ENCODE measurements at places on chromosomes 5 and 9.

- no peak for DNase-seq
Observed at GRCh38 chr9:123116036-123116435, 82.6 kb downstream of the GPR21 start.

DNA sequence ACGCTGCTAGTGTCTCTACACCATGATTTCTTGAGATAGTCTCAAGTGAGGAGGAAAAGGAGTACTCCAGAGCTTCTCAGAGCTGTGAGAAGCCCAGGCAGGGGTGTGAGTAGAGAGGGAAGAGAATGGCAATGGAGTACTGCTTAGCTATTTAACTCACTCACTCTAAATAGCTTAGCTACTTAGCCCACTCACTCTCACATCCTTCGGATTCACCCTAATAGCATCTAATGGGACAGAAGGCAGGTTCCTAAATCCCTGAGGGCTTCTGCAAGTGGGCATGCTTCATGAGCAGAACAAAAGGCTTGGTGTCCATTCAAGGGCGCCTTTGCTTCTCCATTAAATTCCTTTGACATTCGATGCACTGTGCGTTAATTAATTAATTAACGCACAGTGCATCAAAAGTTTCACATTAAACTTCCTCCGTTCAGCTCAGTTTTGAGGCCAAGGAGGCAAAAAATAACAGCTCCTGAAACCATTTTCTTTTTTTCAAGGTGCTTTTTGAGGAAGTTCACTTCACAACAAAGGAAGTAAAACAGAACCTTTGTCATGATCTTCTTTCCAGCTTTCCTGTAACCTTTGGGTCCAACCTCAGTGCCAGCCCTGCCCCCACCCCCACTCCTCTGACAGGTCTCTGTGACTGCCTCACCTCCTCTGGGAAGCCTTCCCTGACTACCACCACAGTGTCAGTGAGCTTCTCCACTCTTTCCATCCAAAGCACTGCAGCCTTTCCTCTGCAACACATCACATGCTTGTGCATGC, 294.0 kb downstream of the SEC61B start:
- no peak for DNase-seq

DNA sequence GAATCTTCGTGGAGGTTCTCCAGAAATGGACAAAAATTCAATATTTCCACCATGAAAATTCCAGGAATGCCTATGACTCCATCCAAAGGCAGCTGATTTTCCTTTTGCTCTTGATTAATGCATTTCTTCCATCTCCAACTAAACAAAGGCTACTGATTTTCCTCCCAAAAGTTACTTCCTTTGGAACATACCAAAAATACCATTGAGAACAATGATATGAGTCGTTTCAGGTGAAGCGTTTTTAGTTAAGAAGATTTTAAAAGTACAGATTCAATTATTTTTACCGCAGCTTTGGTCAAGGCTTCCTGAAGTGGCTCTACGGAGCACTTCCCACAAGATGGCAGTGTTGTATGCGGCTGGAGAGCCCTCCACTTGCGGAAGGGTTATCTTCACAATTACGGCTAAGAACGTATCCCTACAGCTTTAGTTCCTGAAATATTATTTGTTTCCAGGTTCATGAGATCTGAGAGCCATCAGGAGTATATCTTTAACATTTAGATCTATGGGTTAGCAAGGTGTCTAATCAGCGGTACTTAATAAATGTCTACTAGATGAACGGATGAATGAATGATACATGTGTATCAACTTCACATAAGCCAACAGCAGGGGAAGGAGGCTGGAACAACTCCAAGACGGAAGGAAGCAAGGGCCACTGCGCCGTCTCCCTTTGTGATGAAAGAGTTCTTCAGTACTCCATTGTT, 35.9 kb upstream of the ARSB start:
- DNase-seq: peak; percentile 52

DNA sequence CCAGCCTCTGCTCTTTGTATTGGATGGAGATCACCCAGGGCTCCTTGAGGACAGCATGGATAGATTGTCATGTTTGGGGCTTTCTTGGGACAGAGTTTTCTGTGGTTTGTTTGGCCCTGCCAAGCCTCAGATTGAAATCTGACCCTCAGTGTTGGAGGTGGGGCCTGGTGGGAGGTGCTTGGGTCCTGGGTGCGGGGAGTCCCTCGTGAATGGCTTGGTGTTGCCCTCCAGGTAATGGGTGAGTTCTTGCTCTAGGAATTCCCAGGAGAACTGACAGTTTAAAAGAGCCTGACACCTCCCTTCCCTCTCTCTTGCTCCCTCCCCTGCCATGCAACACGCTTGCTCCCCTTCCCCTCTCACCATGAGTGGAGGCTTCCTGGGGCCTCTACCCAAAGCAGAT, 48.6 kb upstream of the OLFM1 start:
- no peak for DNase-seq

DNA sequence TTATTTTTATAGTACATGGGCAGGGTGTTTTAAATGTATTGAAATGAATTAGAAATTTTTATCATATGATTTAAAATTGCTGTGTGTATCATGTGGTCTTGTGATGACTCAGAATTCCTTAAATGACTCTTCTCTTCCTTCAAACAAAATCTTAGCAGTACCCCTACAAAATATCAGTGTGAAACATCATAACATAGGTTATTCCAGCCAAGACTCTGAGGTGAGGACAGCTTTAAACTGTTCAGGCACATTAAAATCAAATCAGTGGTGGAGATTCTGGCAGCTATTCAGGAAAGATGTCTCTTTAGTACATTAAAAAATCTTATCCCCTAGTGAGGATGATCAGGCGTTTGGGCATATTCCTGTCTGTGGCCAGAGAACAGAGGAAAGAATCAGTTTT, 174.0 kb downstream of the MAN2A1 start:
- no peak for DNase-seq

- DNase-seq: no peak
Observed at GRCh38 chr5:123719004-123719403, 207.0 kb downstream of the CSNK1G3 start.

DNA sequence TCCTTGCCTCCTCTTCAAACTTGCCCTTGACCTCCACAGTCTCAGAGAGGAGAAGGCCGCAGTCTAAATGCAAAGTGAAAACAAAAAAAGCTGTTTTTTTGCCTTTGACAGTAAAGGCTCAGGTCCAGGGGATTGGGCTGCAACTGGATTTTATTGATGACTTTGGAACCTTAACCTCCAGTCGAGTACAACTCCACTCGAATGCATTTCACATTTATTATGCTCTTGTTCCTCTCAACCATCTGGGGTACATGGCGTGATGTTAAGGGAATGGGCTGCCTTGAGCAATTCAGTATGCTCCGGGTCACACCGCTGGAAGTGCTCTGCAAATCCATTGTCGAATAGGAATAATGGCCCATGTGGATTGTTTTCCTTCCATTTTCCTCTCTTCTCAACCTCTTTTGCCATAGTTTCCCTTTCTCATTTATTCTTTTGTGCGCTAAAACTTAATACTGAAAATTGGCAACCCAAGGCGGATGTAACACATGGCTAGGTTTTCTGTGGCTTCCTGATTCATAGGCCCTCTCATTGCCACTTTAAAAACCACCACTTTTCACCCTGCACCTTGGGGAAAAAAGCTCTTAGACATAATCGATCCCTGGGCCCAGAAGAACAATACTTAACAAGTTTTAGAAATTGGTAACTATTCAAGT, 34.3 kb downstream of the ITK start:
- DNase-seq: no peak

DNA sequence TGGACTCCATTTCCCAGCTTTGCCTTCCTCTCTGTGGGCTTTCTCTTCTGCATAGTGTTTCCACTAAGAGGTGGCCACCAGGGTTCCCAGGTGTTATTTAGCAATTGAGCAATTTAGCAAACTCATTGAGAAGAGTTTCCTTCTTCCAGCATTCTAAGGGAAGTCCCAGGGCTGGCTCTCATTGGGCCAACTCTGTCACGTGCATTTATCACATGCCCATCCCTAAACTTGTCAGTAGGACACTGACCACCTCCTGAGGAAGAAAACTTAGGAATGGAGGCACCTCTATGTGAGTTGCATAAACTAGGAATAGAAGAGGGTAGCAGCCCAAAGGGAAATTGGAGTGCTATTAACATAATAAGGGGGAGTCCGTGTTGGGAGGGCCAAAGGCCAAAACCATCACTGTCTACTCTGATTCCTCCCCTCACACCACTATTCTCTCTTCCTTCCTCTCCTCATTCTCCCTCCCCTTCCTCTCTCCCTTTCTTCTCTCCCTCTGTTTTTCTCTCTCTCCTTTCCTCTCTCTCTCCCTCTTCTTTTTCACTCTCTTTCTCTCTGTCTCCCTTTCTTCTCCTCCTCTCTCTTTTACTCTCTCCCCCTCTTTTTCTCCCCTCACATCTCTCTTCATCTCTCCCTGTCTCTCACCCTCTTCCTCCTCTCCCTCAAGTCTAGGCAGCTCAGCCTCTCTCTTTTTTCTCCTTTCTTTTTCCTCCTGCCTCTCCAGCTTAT, 213.4 kb downstream of the PALM2AKAP2 start:
- DNase-seq: no peak

GRCh38 chr9:125646217-125646616, 60.8 kb downstream of the MAPKAP1 start:
- no peak for DNase-seq

GRCh38 chr9:133122935-133123611, 2.0 kb upstream of the RALGDS start:
- peak; percentile 44 for DNase-seq

GRCh38 chr9:105258225-105258737, 13.8 kb downstream of the SLC44A1 start:
- no peak for DNase-seq

- DNase-seq: no peak
Observed at GRCh38 chr5:122155546-122155945, 26.2 kb downstream of the ZNF474 start.

- DNase-seq: peak; percentile 70
Observed at GRCh38 chr5:154465169-154465568, 12.9 kb downstream of the HAND1 start.

DNA sequence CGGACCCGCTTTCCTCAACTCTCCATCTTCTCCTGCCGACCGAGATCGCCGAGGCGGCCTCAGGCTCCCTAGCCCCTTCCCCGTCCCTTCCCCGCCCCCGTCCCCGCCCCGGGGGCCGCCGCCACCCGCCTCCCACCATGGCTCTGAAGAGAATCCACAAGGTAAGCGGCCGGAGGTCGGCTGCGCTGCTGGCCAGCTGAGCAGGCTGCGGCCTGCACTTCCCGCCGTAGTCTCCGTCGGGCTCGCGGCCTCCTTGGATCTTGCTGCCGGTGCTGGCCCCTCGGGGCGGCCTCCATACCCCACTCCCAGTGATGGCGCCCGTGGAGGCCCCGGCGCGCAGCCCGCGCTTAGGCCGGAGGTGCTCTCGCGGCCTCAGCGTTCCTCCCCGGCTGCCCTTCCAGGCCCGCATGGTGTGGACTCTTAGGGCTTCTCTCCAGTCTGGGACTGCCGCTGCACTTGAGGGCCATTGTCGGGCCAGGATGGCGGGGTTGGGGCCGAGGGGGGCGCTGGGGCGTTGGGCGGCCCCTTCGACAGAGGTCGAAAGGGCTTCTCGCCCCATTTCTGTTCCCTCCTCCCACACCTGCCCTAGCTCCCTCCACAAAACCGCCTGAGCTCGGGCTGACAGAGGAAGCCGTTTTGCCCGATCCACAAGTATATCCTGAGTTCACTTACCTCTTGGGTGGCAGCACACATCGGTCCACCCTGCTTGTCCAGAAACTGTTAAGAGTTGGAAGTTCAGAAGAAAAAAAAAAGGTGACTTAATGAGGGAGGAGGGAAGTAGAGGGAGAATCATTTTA, 714 bp downstream of the UBE2D2 start:
- DNase-seq: peak; percentile 49

- DNase-seq: no peak
Observed at GRCh38 chr5:124902097-124902821, 155.8 kb upstream of the ZNF608 start.

DNA sequence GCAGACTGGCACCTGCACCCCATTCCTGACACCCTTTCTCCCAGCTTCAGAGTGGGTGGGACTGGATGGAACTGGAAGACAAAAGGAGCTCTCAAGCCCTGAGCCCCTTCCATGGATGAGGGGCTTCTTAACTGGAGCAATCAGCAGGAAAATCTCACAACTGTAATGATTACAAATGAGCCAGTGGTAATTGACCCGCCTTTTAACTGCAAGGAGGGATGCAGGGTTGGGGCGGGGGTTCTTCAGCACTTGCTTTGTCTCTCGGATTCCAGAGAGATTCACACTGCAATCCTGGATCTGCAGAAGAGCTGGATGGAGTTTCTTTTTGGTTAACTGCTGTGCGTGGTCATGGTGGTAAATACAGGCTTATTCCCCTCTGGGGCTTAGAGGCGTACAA, 160.1 kb upstream of the SHB start:
- DNase-seq: no peak

DNA sequence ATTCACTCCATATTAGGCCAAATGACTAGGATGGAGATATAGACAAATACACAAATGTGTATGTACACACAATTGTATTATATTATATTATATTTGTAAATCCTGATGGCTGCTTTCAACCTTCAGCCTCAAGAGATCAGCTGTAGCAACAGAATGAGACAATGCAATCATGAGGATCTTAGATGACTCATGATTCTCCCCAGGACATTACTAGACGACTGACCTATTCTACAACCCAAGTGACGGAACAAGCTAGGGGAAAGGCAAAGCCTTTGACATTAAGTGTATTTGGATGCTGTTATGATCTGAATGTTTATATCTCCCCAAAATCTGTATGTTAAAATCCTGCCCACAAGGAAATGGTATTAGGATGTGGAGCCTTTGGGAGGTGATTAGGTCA, 66.5 kb downstream of the COX7C start:
- DNase-seq: peak; percentile 17

DNA sequence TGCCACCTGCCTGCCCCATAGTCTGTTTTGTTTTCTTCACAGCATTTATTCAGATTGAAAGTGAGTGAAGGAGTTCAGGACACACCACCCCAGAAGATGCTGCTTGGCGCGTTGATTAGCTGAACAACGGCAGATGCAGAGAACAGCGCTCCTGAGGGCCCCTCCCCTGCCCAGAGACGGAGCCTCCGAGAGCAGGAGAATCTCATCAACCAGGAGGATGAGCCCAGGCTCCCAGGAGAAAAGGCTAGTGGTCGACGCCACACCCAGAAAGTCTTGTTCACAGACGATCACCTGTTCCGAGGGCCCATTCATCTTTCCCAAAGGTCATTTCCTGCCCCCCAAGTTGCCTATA, 180.4 kb upstream of the PPP1R26 start:
- no peak for DNase-seq

DNA sequence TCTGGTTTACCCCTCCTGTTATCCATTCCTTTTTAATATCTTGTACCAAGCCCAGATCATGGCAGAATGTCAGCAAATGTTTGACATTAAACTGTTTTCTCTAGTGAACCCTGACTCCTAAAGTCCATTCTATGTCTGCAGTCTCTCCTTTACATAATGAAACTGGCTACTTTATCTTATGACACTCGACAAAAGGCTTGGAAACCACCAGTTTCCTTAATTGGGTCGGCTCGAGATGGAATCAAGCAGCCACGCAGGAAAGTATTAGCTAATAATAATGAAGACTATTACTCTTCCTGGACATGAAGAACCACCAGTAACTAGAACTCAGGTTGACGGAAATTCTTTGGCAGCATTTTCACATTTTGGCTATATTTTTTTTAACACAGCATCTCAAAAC, 17.5 kb downstream of the DAP start:
- no peak for DNase-seq

Measured in RKO (cell line).